Activated gamma-delta T cell (primary cell): ENCODE measurements at places on chromosomes 5 and 9.

DNA sequence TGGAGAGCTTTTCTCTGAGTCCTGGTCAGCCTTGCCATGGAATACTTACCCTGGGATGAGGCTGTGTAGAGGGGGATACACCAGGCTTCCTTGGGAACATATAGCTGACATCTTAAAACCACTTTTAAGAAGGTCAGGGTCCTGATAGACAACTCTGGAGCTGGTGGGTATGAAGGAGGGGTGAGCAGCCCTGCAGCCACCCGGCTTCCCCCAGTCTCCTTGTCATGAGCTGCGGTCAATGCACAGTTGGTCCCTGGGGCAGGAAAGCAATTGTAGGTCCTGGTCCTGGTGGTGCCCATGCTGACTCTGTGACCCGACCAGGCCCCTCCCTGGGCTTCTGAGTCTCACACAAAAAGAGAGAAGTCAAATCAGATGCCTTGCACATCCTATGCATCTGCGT, 63.6 kb downstream of the MRPL36 start:
- DNase-seq, result no peak

DNA sequence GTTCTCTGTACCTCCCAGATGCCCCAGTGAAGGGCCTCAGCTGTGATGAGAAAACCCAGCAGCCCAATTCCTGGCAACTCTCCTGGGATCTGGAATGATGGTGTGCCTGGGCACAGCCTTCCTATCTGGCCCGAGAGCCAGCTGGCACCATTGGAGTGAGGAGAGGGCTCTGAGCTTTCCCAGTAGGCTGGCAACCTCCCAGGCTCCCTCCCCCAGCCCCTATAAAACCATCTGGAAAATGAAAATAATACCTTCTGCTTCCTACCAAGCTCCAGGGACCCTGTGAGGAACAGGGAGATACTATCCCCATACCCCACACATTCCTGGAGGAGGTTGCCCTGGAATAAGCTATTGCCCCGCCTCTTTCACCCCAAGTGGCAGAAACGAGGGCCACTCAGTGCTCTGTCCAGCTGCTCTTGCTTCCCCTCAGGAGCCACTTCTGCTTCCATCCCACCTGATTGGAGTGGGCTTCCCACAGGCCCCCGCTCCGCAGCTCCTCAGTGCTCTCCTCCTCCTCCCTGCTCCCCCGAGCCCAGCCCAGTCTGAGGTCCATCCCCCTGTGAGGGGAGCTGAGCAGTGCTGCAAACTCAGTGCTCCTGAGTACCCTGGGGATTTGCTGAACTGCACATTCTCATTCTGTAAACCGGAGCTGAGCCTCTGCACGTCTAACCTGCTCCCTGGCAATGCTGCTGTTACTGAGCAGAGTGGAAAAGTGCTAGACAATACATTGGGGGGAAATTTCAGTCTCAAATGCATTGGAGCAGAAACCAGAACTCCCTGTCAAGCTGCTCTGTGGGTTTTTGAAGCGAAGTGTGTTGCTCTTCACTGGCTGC, 74.7 kb downstream of the THBS4 start:
- no peak for DNase-seq

GRCh38 chr9:121399883-121400607, 30.0 kb upstream of the STOM start:
- DNase-seq, result no peak

- no peak for DNase-seq
These were observed 11.6 kb upstream of the SLC6A7 start for GRCh38 chr5:150178262-150178661.

- DNase-seq, result no peak
These were observed 400 bp downstream of the HCN1 start for GRCh38 chr5:45695804-45696156.

- no peak for DNase-seq
These were observed 36.7 kb downstream of the GPR21 start for GRCh38 chr9:123070198-123070597.

DNA sequence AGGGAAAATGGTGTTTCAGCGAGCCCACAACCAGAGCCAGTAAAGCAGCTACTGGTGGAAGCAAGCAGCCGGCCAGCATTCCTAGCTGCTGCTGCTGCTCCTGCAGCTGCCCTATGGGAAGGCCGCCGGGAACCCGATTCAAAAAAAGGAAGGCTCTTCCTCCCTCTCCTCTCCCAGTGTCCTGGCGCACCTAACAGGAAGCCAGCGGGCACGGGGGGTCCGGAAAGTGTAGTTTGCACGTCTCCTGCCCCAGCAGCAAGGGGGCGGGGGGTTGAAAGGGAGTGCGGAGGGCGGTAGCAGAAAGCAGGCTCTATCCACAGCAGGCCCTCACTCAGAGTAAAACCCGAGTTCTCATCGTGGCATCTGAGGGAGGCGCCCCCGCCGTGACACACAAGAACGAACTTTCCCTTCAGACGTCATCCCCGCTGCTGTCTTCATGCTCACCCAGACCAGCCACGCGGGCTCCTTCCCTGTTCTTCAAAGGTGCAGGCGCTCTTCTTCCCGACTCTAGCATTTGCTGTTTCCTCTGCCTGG, 16.5 kb downstream of the GRXCR2 start:
- DNase-seq, result no peak

DNA sequence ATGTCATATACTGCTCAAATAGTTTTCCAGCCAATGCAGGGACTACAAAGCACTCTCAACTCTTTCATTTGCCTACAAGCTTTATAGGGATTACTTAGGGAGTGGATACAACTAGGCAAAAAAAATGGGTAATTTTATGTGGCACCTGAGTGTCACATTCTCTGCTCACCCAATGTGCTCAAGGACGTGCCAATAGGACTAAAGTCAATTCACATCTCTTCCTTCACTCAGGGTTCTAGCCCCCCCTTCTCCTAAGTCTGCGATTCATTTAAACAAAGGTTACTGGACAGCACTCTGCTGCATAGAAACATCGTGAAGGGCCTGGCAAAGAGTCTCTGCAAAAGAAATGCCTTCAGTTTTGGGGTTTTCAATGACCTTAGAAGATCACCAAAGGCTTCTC, 142.3 kb downstream of the TSSK1B start:
- DNase-seq, result no peak

DNA sequence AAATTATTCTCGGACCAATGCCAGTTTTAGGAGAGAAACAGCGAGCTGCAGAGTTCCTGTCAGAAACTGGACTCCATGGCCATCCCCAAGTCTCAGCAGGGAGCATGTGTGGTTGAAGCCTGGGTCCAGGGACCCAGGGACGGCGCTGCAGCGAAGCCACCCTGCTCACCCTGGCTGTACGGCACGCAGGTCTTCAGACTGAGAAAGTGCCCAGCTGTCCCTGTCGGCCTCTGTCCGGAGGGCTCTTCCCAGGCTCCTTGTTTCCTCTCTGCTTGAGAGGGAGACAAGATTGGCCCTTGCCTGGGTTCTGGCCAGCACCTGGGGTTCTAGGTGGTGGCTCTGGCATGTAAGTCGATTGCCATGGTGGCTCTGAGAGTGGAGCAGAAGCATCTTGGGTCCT, 26.9 kb downstream of the PTGES2 start:
- DNase-seq, result no peak

DNA sequence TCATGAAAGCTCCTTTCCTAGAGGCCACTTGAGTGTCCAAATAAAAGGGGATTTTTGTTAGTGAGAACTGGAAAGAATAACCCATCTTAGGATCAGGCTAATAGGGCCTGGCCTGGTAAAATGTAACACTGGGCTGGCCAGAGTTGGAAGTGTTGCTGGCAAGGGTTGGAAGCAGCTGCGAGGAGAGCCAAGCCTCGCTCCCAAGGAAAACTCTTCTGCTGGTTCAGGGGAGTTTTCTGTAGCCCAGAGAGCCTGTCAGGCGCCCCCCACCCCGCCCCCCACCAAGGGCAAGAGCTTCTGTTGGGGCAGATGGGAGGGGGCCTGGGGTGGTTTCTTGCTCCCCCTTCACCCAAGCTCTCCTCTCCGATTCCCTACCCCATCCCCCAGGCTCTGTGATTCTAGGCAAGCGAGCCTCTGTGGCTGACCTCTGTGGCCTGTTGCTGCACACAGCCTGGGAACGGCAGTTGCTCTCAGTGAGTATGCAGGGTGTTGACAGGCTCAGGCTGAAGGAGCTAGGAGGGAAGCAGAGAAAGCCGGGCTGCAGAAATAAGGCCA, 547.8 kb downstream of the CCDC171 start:
- DNase-seq, result no peak

DNA sequence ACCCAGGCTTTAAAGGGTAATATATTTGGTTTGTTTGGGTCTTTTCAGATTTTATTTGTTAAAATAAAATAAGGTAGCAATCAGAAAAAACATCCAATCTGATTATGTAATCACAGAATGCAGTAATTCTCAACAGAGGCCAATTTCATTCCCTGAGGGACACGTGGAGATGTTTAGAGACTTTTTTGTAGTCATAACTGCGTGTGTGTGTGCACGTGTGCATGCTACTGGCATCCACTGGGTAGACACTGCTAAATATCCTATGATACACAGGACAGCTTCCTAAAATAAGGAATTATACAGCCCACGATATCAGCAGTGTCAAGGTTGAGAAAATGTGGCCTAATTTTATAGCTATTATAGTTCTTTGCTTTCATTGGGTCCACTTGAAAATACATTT, 180.8 kb upstream of the KLF9 start:
- no peak for DNase-seq
